Stimulated activated CD8-positive, alpha-beta memory T cell treated with anti-CD3 and anti-CD28 coated beads, Interleukin-7, amount 100 ng/mL, for 4 hours (primary cell): ENCODE measurements at places on chromosomes 5 and 9.

DNA sequence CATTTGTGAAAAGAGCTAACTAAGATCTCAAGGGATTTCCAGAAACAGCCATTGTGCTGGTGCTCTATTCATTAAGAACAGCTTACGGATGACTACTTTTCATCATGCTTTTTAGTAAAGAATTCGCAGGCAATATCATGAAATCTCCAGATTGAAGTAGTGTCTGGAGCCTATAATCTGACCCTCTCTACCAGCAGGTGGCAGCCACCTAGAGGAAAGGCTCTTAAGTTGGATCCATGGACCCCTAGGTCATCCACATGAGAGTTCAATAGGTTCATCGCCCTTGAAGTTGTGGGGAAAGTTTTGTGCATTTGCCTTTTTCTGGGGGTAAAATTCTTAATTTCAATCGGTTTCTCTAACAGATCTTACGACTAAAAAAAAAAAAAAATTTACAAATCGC is 82.3 kb downstream of the SLC1A3 start:
- DNase-seq = no peak

- DNase-seq = no peak
These were observed 57.2 kb upstream of the FBXW11 start for GRCh38 chr5:172063463-172064235.

- no peak for DNase-seq
These were observed 190.1 kb upstream of the ZNF608 start for GRCh38 chr5:124936626-124936933.

DNA sequence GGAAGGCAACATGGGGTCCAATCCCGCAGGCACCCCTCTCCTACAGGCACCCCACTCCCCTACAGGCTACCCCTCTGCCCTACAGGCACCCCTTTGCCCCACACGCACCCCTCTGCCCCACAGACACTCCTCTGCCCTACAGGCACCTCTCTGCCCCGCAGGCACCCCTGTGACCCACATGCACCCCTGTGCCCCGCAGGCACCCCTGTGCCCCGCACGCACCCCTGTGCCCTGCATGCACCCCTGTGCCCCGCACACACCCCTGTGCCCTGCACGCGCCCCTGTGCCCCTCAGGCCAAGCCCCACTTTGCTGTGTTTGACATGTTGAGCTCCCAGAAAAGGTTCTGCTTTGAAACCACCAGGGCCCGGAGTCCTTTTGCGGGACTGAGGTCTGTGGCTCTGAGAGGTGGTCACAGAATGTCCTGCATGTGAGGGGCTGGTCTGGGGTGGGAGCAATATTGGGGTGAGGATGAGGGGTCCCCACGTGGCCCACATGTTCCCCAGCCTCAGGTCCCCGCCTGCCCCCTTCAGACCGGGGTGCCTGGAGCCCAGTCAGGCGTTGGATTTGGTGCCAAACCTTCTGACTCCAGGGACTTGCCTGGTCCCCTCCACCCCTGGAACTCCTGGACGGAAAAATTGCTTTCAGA is 616 bp upstream of the QRFP start:
- DNase-seq = no peak

- no peak for DNase-seq
These were observed 135.5 kb downstream of the SPATA31D1 start for GRCh38 chr9:82124090-82124489.

DNA sequence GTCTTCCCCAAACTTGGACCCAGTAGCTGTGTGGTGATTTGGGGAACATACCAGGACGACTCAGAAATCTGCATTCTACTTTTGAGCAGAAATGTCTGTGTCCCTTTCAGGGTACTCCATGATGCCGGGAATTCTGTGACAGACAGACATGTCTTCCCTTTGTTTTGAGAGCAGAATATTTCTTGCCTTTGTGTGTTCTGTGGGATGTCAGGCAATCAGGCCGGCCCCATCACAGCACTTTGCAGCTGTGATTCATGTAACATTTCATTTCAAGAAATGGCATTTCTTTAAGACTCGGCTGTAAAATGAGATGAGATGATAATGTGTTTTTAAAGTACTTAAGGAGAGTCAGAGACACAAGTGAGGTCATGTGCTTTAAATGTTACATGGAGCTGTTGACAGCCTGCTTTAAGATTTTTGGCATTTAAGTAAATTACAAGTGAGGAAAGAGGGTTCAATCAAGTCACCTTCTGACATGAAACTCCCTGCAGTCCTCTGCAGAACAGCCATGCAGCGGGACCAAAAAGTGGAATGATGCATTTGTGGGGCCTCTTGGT is 98.7 kb downstream of the SLC28A3 start:
- no peak for DNase-seq

DNA sequence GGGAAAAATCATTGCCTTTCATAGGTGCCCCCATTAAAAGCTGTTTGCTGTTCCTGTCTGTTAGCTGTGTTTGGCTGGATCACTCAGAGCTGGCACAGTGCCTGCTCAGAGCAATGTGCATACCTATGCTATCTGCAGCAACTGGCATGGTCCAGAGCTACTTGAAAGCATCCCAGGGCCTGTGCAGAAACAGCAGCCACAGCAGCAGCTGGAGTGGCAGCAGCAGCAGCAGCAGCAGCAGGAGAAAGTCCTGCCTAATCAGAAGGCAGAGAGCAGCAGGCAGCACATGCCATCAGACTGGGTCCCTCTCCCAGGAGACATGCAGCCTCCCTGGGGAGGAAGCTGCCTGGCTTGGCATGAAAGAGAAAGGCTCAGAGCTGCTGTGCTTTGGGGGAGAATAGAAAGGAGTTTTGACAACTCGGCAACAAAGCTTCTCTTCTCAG is 243.8 kb upstream of the WWC1 start:
- no peak for DNase-seq

DNA sequence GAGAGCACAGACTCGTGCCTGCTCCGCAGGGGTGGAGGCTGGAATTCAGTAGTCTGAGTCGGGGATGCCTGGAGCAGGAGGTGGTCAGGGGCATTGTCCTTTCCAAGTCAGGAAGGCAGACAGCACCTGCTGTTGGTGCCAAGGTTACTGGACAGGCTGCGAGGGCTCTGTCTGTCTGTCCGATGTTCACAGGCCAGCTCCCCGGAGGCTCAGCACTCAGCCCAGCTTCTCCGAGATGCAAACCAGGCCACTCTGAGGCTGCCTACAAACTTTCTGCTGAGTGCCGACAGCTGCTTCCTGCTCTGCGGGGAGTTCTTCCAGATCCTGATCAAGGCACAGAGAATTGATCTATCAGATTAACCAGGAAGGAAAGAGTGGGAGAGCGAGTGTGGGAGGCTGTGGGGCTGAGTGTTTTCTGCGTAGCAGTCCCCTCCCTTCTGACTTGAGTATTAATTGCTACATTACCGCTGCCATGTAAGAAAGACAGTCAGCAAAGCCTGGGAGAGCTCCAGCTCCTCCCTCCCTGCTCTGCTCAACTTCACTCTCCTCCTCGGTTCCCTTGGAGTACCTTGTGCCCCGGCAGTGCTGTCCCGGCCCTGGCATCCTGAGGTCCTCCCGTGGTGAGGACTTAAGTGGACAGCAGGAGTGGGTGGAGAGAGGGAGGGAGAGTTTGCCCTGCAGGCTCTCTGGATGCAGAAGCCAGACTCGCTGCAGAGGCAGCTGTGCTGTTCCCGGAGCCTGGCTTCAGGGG is 36.0 kb downstream of the KCNMB1 start:
- no peak for DNase-seq

GRCh38 chr9:34253460-34253837 is 74.6 kb downstream of the UBAP1 start:
- DNase-seq = no peak

DNA sequence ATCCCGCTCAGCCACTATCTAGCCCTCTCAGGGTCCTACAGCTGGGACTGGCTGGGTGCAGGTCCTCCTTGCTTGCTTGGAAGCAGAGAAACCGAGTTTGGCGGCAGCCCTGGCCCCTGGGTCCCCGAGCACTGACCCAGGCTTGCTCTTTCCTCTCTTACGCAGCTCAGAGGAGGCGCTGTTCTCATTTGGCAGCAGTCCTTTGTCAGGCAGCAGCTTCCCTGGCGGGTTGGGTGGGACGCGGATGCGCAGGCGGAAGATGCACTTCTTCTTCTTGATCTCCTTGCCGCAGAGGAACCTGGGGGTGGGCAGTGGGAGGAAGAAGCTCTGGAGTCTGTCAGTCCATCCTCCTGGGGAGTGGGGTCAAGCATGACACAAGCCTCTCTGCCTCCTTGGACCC is 14.5 kb downstream of the PHF19 start:
- DNase-seq = no peak

DNA sequence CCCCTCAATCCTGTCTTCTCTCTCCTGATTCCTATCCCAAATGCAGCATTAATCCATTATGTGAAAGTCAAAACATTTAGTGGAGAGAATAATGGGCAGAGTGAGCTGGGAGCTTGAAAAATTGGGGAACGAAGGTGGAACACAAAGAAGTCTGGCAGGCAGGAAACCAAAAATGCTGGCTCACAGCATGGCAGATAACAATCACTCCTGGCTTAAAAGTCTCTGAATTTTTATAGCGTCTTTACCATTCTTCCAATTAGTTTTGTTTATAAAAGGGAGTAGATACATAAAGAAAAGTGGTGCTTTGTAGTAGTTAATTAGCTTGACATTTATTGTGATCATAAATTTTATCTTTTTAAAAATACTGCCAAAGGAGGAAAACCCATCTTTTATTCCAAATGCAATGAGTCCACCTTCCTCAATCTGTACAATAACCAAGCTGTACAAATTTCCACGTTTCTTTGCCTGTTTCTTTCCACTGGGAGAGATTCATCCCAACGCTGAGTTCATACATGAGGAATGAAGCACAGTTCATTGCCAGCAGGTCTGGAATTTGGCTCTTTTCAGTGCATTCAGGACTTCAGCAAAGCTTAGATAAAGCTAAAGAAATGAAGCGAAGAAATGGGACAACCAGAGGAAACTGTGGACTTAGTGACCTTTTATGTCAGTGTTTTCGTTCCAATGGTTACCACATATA is 174.7 kb downstream of the HMHB1 start:
- DNase-seq = no peak
